ENCODE measurements at places on chromosomes 2 and 18.

DNA sequence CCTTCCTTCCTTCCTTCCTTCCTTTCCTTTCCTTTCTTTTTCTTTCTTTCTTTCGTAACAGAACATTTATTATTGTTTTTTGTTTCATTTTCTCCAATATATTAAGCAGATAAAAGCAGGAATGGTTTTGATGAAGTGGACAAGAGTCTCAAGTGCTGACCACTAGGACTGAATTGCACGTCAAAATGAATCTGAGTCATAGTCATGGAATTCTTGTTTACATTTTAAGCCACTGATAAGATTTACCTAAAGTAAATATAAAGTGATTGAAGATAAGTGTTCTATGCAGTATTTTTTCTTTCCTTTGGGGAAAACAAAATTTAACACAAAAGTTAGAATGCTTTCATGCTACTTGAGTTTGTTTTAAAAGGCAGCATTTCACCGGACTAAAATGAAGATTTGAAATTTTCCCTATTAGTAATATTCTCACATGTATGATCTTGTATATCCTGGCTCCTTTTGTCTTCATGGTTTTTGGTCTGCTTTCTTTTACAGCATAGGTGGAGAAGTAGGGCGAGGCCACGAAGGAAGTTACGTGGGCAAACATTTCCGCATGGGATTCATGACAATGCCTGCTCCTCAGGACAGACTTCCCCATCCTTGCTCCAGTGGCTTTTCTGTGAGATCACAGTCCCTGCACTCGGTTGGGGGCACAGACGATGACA is 113.5 kb downstream of the NYAP2 start:
- no peak for DNase-seq

- no peak for DNase-seq
Measured at GRCh38 chr2:43450617-43451016, 145.2 kb downstream of the THADA start.

GRCh38 chr2:60834270-60834717 is 47.1 kb upstream of the REL start:
- no peak for DNase-seq

DNA sequence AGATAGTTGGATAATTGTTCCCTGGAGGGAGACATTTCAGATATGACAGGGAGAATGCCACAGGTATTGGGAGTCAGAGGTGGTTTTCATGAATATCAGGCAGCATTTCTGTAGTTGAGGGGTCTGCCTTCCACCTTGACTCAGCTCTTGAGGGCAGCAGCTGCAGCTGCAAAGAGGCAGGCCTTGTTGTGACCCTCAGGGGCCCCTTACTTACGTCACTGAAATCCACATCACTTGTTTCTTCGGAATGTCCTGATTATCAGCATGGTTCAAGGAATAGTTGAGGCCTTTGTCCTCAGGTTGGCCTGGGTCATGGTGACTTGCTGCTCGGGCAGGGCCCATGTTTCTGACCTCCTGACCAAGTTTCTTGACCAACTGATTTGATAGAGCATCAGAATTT is 46.9 kb downstream of the TMEM17 start:
- DNase-seq, result no peak

DNA sequence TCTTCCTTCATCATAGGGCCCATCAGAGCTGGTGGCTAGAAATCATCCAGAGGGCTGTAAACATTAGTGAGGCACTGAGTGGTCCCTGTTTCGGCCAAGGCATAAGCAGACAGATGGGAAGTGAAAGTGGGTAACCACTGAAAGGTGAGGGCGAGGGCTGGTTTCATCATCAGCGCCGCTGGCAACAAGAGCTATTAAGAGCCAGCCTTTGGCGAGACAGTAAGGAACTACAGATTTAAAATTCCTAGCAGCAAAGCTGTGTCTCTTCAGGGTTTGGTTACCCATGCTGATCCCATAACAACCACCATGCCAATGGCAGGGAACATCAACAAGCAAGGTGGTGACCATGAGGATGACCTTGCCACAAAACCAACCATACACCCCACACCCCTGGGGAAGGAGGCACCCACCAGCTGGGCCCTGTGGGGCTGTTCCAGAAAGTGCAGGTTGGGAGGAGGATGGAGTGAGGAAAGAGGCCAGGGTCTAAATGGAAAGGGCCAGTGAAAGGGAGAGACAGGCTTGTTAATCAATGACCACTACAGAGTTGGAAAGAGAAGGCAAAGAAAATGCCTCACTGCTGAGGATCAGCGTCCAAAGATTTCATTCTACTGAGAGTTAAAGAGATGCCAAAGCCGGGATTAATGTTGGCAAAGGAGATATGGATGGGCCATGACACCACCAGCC is 9.0 kb upstream of the SLC20A1 start:
- DNase-seq, result no peak

DNA sequence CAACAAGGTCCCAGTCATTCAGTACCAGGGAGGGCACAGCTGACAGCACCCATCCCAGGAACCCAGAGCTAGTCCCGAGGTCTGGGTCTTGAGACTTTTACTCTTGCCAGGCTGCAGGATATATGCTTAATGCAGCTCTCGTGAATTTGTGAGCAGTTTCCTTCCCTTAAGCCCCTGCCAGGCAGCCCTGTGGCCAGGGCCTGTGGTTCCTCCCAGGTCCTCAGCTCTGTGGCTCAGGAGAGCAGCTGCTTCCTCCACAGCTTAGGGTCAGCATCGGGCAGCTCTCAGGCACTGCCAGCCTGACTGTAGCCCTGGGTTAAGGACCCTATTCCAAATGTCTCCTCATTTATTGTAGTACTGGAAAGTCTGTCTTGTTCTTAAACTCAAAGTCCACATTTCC is 1384.8 kb downstream of the RPIA start:
- DNase-seq, result no peak

DNA sequence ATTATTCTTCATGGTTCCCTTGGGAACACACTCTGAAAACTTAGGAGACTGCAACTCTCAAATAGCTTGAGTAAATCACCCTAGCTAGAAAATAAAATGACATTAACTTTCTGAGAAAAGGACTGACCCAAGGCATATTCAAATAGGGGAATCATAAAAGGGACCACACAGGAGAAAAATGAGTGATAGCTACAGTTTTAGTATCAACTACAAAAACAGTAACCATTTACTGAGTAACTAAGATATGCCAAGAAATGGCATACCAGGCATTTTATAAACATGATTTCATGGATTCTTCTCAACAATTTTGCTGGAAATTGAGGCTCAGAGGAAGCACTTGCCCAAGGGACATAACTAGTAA is 84.5 kb downstream of the AFF3 start:
- DNase-seq, result no peak

GRCh38 chr2:143548032-143548431 is 418.8 kb downstream of the ARHGAP15 start:
- no peak for DNase-seq

DNA sequence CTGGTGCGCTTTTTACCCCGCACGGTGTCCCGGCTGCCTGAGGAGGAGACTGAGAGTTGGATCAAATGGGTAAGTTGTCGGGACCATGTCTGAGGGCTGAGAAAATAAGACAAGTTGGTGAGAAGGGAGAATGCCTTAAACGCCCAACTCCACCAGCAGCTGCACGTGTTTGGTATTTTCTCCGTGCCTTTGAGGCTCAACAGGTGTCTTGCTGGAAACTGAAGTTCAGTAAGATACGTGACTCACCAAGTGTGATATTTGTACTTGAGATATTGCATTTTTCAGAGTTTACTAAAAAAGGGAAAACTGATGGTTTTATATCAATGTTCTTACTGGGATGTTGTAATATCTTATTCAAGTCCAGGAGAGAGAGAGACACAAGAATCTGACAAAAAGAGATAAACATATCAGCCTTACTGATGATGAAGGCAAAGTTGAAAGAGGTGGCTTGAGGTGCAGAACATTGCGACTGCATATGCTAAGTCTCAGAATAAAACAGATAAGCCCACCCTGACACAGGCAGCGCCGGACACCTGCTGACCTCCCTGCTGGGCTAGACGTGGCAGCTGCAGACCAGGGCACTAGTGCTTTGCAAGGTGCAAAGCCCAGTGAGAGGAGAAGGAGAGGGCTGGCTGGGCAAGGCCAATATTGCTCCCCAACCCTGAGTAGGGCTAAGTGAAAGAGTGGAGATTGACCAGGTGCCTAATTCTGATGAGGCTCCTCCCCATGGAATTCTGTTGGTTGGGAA is 33.1 kb downstream of the TRPM8 start:
- no peak for DNase-seq

- no peak for DNase-seq
Measured at GRCh38 chr18:77895250-77895649, 645.6 kb downstream of the GALR1 start.

- no peak for DNase-seq
Measured at GRCh38 chr2:205696927-205697441, 14.7 kb downstream of the NRP2 start.

DNA sequence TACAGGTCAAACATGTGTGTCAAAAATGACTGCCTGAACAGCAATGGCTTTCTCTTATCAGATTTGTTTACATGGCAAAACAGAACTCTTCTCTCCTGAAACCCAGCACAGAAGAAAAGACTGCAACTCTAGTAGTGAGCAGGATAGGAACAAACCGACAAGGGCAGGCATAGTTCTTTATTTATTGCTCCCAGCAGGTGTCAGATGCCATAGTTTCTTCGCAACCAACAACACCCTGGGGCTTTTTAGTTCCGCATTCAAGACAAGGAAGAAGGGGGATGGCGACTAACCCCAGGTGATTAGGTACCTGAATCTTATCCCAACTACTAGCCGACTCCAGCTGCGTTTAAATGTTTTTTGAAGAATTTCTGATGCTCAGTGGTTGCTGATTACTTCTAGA is 367.5 kb upstream of the FIGN start:
- DNase-seq, result no peak

DNA sequence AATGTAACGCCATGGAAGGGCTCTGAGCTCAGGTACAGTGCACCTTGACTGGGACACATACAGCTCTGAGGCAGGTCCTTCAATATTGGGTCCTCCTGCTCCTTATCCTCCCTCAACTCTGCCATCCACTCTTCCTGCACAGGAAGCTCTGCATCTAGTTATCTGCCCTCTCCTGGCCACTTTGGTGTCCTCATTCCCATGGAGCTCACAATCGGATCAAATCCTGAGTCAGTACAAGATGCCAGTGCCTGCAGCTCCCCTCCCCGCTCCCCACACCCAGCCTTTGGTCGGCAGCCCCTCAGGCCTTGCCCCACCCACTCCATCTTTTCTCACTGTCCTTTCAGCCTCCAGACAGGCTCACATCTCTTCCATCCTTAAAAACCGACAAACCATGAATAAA is 58.0 kb downstream of the LRRFIP1 start:
- no peak for DNase-seq

Measured in NCI-H2081 treated with DMSO at 0.1 percent for 48 hours (cell line).